ENCODE measurements at places on chromosomes 1 and 21.

- no peak for DNase-seq
These were observed 2.0 kb downstream of the KCNE2 start for GRCh38 chr21:34365809-34366208.

GRCh38 chr1:197222025-197222685 lies 45.9 kb upstream of the CRB1 start:
- DNase-seq = no peak

- DNase-seq = no peak
These were observed 2.2 kb upstream of the SH3BGRL3 start for GRCh38 chr1:26277719-26278118.

DNA sequence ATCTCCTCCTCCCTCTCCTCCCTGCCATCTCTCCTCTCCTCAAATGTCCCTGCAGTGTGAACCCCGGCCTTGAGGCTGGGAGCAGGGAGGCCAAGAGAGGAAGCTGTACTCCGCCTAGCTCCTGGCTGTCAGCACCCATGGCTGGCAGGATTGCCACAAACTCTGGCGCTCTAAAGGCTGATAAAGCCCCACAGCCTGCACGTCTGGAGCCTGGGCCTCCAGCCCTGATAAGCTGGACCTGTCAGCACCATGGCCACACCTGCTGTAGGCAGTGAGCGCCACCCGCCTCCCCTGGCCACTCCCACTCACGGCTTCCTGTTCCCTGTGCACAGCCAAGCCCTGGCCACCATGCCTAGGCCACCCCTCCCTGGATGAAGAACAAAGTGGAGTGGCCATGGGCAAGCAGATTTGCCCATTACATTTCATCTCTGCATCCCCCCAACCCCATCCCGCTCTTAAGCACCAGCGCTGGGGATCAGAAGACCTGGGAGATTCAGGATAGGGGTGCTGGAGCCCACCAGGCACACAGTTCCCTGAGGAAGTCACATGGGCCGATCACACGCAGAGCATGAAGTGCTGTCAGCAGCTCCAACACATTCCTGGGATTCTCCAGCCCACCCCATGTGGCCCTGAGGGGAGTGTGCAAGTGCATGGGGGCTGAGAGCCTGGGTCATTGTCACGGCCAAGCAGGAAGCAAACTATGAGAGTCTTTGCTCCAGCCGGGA lies 24.2 kb upstream of the NPPB start:
- DNase-seq = no peak

Data from stimulated activated CD4-positive, alpha-beta T cell treated with anti-CD3 and anti-CD28 coated beads, TNF-alpha, amount 100 ng/mL, for 1 hour (primary cell).